ENCODE measurements at places on chromosomes 1 and 21.

GRCh38 chr1:110360431-110360830, 21.3 kb downstream of the RBM15 start:
- no peak for DNase-seq

DNA sequence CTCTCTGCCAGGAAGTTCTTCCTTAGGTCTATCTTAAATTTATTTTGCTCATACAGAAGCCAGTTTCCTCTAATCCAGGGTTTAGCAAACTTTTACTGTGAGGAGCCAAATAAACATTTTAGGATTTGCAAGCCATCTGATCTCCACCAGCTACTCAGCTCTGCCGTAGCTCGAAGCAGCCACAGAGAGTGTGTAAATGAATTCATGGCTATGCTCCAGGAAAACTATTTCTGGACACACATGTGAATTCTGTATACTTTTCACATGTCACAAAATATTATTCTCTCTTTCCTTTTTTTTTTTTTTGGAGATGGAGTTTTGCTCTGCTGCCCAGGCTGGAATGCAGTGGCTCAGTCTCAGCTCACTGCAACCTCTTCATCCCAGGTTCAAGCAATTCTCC, 13.4 kb upstream of the AGTRAP start:
- no peak for DNase-seq

DNA sequence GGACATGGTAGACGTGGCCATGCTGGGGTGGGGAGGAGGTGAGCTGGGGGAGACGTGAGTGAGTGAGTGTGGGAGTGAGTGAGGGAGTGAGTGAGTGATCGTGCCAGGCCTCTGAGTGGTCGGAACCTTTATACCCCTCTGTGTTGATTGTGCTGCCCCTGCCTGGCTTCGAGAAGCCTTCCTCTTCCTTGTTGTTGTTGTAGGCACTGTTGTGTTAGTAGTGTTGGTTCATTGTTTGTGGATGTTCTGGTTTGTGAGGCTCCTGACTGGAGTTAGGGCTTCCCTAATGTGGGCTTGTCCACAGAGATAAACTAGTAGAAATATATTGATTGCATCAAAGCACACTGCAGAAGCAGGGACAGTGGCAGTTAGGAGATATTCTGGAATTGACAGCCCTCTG, at the start of gene KRTAP10-3:
Gene KRTAP10-3, minus strand, starts transcription at position 101 of the 400 bp plus-strand sequence. Its CDS starts 80 bp downstream, at position 21.
- no peak for DNase-seq

- no peak for DNase-seq
These were observed 113.6 kb downstream of the GREM2 start for GRCh38 chr1:240498335-240498734.

- no peak for DNase-seq
These were observed 368.6 kb downstream of the USH2A start for GRCh38 chr1:216054600-216054999.

DNA sequence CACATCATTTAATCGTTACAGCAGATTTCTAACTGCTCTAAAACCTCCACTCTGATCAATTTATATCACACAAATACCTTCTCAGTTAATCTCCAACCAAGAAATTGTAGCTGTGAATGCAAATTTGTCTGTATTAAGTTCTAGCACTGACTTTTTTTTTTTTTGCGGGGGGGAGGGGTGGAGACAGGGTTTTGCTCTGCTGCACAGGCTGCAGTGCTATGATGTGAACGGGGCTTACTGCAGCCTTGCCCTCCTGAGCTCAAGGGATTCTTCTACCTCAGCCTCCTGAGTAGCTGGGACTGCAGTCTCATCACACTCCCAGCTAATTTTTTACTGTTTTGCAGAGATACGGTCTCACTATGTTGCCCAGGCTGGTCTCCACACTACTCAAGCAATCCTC, 163.6 kb downstream of the RERE start:
- DNase-seq, result no peak

DNA sequence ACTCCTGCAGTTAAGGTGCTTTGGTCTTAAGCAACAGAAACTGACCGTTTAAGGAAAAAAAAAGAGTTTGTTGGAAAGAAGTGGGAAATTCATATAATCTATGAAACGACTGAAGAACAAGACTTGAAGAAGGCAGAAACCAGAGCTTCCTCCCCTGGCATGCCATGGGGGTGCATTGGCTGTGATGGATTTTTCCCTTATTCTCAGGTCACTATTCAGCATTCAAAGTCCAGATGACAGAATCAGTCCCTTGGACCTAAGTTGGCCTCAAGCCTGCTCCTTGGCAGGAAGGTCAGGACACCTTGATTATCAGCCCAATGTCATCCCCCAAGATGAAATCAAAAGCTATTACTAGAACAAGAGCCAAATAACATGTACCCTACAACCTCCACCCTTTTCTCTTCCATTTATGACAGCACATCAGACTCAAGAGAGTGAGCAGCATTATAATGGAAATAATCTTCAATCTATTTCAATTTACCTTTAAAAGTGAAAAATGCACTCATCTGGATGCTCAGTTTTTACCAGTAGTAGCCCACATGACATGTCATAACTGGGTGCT, 15.8 kb upstream of the TMEM9 start:
- DNase-seq, result no peak

DNA sequence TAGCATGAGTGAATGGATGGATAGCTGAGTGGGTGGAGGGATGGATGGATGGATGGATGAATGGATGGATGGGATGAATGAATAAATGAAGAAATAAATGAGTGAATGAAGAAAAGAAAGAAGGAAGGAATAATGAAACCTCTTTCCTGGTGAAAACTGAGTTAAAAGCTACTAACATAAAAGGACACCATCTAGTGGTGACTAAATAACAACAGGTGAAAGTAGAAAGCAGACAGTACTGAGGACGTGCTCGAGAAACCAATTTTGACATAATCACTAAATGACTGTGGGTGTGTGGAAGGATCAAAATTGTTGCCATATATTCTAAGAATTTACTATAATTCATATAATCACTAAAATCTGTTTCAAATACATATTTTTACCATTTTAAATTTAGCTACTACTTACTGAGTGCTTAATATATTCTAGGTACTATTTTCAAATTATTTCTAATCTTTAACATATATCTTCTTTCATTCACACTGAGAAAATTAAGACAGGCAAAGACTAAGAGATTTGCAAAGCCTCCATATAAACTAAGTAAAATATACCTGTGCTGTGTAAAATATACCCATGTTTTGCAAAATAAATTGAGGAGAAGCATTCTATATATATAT, 522.9 kb downstream of the LRRIQ3 start:
- DNase-seq, result no peak

DNA sequence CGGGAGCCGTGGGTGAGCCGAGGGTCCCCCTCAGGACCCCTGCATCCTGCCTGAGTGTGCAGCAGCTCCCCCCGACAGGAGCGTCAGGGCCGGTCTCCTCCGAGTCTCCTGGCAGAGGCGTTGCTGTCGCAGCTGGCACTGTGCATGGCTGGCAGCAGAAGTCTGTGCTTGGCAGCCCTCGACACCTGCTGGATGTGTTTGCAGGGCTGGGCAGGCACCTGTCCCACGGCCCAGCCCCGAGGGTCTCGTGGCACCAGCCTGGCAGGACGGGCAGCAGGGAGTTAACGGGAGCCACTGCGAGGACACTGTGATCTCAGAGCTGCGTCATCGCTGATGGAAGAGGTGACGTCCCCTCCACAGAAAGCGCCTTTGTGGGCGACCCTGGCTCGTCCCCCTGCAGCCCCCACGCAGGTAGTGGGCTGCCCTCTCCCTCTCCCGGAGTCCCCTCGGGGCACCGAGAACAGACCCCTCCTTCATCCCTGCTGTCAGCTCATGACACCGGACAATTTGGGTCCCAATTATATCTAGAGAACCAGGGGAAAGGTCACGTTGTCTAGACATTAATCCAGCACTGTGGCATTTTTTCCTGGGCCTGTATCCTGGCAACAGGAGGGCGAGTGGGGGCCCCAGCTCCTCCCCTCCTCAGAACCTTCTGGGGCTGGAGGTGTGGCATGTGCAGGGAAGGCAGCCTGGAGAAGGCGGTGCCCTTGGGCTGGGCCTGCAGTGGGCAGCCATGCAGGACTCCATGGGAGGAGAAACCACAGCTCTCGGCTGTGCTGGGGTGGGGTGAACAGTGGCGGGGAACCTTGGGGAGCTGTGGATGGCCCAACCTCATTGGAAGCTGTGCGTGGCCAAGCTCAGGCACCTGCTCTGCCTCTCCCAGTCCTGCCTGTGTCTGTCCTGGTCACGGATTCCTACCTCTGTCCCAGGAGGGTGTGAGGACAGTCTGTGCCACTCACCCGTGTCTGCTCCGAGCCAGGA, 15.4 kb downstream of the COL18A1 start:
- no peak for DNase-seq

DNA sequence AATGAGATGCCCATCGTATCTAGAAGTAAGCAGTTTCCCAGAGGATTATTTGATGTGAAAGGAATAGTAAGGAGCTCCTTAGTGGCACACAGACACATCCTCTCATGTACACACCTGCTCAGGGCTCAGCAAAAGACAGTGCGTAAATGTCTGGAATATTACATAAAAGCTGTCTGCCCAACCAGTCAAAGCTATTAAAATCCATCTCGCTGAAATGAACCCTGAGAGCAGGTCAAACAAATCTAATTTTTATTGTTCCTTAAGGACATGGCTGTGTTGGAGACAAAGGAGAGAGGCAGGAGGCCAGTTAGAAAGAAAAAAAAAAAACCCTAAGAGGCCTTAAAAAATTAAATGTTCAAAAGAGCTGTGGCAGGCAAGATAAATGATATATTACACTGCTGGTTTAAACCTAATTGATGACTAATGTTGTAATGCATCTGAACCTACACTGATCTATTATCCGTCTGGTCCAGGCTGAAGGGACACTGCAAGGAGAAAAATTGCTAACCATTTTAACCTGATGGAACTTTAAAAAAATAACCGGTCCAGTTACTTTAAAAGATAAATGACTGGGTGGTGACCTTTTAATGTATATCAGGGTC, 58.5 kb upstream of the FGGY start:
- no peak for DNase-seq

GRCh38 chr1:48266576-48266975, 44.1 kb downstream of the SLC5A9 start:
- DNase-seq, result no peak

DNA sequence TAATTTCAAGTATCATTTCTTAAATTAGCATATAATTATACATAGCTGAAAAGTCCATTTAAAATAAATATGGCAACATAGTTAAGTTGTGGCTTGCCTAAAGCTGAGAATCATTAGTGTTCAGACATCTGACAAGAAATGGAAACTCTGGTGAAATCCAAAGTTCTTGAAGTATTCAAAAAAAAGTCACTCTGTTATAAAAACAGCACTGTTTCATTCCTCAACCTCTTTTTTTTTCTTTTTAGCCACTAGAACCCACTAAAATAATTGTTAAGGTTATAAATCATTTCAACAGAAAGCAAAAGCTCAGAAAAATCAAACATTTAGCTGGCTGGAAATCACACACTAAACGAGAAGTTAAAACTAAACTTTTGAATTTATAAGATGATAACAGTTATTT, 476.7 kb downstream of the LTN1 start:
- DNase-seq, result no peak

- DNase-seq, result no peak
These were observed 239.0 kb downstream of the SDCCAG8 start for GRCh38 chr1:243494741-243495431.

DNA sequence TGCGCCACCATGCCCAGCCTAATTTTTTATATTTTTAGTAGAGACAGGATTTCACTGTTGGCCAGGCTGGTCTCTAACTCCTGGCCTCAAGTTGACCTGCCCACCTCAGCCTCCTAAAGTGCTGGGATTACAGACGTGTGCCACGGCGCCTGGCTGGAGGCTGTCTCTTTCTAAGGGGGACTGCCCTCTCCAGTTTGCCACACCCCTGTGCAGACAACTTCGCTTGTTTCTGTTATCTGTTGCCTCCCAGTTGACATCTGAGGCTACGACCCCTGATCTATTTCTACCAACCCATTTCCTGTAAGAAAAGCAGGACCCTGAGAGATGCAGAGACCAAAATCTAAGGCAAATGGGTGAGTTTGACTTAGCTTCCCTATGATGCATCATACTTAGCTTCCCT, 24.0 kb upstream of the VASH2 start:
- DNase-seq, result no peak

DNA sequence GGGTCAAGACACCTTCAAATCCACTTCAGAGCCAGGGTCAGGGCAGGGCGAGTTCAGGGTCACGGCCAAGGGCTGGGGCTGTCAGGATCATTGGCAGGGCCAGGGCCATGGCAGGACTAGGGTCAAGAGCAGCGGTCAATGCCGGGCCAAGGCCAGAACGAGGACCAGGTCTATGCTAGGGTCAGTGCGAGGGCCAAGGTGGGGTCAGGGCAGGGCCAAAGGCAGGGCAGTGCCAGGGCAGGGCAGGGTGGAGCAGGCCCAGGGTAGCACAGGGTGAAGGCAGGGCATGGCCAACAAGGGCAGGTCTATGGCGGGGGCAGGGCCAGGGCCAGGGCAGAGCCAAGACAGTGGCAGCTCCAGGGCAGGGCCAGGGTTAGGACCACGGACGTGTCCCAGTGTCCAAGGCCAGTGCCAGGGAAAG, 154.0 kb downstream of the LIPI start:
- DNase-seq, result no peak

- no peak for DNase-seq
These were observed 2.6 kb downstream of the MRPS6 start for GRCh38 chr21:34075760-34076660.

DNA sequence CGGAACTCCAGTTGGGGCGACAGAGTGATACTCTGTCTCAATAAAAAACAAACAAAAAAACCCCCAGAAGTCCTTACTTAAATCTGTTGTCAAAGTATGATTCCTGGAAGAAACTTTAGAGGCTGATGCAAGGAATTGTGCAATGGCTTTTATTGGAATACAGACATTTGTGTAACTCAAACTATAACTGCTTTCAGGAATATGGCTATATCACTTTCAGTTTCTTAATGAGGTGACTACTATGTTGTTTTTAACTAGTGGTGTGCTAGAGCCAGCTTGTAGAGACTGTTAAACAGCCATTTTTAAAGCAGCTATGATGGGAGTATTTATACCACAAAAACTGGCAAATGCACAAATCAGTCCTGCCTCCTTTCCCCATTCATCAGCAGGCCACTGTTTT, 22.7 kb upstream of the DNAJC28 start:
- no peak for DNase-seq

- DNase-seq, result no peak
These were observed 44.4 kb downstream of the COLGALT2 start for GRCh38 chr1:183993132-183993531.

GRCh38 chr1:106498238-106498637, 558.2 kb upstream of the PRMT6 start:
- DNase-seq, result no peak

- no peak for DNase-seq
These were observed 263.5 kb upstream of the PLD5 start for GRCh38 chr1:242787968-242788367.

All from activated CD8-positive, alpha-beta memory T cell treated with anti-CD3 and anti-CD28 coated beads for 1 hour (primary cell).